ENCODE measurements at places on chromosomes 12 and 14. TPM values are rescaled to one million over a fixed set of nuclear protein-coding genes. Genes with fewer than 3 reads are reported as not detected.

Gene ACVRL1
- total RNA-seq = 78.0 TPM

Gene KRT82
- total RNA-seq = not detected

Gene MAP3K9
- total RNA-seq = 1.7 TPM

Gene PPP1R1A
- total RNA-seq = not detected

Gene KRT72
- total RNA-seq = not detected

Gene PRPH
- total RNA-seq = 0.12 TPM

Gene B4GALNT3
- 0.32 TPM for total RNA-seq

Gene DCP1B
- 20.5 TPM for total RNA-seq

Gene SPIC
- total RNA-seq = not detected

Gene TGM1
- 3.1 TPM for total RNA-seq

Gene TOMM20L
- not detected for total RNA-seq

Data from hair follicle dermal papilla cell (primary cell).